ENCODE measurements at places on chromosomes 5 and 9.

GRCh38 chr5:53642061-53642460 is 81.6 kb downstream of the NDUFS4 start:
- no peak for DNase-seq

GRCh38 chr5:176619569-176620332 is 9.8 kb upstream of the GPRIN1 start:
- no peak for DNase-seq

GRCh38 chr5:87210076-87210475 is 57.6 kb upstream of the RASA1 start:
- DNase-seq: no peak

- DNase-seq: no peak
Measured at GRCh38 chr5:4901924-4902323, 238.2 kb upstream of the ADAMTS16 start.

DNA sequence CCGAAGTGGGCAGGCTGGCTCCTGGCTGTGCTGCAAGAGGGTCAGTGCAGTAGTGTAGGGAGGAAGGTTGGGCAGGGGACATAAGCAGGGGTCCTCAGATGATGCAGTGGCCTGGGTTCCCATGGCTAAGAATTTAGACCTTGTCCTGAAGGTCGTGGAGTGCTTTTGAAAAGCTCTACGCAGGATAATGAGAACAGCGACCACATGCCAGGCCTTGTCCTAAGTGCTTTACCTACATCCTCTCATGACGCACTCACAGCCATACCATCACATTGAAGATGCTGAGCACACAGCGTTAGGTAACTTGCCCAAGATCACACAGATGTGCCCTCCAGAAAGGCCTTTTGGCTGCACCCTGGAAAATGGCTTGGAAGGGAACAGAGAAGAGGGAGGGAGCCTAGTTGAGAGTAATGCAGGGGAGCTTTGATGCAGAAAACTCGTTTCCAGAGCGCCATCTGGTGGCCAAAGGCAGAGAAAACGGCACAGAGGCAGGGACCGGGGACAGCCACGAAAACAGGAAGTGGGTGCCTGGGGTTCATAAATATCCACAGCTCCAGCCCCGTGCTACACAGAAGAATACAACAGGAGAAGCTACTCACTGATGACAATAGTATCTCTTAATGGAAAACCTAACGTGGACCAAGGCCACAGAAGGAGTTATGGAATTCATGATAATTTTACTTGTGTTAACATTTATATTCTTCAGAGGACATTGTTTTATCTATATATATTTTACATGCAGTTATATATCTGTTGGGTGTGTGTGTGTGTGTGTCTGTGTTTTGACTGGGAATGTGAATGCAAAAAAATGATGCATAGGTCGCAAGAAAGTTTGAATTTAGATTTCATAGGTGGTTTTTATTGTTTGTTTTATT is 2.7 kb upstream of the PCDH12 start:
- DNase-seq: peak; percentile 16

DNA sequence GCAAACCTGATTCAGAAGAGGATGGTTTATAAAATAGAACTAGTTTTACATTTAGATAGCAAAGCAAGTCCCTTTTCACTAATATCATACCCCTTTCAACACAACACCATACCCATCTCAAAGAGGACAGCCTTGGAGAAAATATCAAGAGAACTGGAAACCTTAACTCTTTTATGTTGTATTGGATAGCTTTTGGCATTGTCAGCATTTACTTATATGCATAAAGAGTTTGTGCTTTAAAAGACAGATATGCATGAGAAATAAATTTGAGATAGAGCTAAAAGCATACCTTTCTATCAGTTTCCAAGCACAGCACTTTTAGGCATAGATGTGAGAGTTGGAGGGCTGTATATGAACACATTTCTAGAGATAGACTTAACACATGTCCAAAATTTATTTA is 799.3 kb upstream of the ACO1 start:
- no peak for DNase-seq

DNA sequence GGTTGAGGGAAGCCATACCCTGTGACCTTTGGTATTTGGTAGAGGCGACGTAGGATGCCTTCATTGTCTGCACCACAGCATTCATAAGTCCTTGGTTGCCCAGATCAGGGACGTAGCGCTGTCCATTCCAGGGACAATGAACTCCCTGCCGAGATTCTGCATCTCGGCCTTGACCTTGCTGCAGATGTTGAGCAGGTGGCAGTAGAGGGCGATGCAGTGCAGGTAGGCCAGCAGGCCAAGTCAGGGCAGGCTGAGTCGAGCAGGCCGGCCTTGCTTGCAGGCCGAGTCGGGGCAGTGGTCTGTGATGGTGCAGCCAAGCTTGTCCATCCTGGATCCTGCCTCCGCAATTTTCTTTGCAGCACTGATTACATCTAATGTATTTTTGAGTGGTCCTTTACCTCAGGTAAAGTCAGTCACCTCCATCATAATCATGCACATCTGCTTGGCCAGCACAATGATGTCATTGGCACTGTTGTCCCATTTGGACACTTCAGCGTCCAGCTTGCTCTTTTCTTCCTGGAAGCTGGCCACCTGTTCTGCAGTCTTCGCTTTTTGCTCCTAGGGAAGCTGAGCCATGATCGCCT is 93.4 kb upstream of the CCDC112 start:
- no peak for DNase-seq

GRCh38 chr5:110872200-110872599 is 133.4 kb downstream of the SLC25A46 start:
- DNase-seq: no peak

- no peak for DNase-seq
Measured at GRCh38 chr9:136391737-136392537, 8.0 kb downstream of the SNAPC4 start.

DNA sequence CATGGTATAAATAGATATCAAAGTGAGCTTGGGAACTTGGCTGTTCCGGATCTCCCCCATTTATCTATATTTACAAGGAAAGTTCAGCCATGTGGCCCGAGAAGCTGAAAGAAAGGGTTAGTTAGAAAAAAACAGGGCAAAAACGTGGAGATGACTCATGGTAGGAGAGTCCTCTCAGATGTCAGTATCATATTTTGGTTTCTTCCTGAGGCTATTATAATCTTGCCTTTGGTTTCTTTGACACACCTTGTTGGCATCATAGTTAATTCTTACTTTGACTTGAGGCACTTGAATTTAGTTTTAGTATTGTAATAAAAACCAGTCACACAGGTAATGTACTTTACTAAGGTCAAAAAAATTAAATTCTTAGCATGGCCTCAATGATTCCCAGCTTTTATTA is 59.9 kb downstream of the GABRA6 start:
- DNase-seq: no peak

DNA sequence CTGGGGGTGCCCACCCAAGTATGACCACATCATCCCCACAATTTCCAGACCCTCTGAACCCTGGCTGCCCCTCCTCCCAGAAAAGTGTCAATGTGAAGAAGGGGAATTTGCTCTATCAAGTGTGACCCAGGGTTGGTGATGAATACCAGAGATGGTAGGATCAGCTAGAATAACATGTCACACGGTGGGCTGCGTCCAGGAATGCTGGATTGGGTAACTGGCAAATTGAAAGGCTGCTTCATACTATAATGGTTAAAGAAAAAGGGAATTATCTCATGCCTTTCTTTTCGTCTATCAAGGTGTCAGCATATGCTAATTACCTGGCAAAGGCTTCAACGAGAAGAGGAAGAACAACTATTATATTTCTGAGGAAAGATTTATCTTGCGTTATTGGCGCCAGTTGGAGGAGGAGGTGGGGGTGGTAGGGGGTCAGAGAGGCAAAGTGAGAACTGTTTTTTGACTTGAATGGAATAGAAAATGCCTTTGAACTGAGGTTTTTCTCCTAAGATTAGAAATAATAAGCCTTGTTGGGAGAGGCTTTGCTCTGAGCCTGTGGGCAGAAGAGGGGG is 27.8 kb upstream of the ARAP3 start:
- no peak for DNase-seq

Data from AG04449 (cell line).